Stimulated activated CD4-positive, alpha-beta T cell treated with anti-CD3 and anti-CD28 coated beads, Interleukin-15, amount 100 ng/mL, for 1 hour (primary cell): ENCODE measurements at places on chromosomes 5 and 9.
A peak's percentile ranks its signal among the peaks of the same experiment; 100 is the strongest.

GRCh38 chr5:169527066-169527465 is 56.5 kb upstream of the SPDL1 start:
- no peak for DNase-seq

- DNase-seq, result no peak
Observed at GRCh38 chr9:98880311-98881015, 63.2 kb upstream of the COL15A1 start.

DNA sequence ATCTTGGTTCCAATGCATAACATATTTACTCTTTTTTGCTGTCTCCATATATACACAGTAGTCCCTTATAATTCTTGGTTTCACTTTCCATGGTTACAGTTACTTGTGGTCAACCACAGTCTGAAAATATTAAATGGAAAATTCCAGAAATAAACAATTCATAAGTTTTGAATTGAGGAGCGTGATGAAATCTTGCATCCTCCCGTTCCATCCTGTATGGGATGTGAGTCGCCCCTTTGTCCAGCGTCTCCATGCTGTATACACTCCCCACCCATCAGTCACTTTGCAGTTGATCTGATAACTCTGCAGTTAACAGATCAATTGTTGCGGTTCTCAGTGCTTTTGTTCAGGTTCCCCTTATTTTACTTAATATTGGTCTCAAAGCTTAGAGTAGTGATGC is 11.5 kb upstream of the FAF2 start:
- DNase-seq, result no peak

DNA sequence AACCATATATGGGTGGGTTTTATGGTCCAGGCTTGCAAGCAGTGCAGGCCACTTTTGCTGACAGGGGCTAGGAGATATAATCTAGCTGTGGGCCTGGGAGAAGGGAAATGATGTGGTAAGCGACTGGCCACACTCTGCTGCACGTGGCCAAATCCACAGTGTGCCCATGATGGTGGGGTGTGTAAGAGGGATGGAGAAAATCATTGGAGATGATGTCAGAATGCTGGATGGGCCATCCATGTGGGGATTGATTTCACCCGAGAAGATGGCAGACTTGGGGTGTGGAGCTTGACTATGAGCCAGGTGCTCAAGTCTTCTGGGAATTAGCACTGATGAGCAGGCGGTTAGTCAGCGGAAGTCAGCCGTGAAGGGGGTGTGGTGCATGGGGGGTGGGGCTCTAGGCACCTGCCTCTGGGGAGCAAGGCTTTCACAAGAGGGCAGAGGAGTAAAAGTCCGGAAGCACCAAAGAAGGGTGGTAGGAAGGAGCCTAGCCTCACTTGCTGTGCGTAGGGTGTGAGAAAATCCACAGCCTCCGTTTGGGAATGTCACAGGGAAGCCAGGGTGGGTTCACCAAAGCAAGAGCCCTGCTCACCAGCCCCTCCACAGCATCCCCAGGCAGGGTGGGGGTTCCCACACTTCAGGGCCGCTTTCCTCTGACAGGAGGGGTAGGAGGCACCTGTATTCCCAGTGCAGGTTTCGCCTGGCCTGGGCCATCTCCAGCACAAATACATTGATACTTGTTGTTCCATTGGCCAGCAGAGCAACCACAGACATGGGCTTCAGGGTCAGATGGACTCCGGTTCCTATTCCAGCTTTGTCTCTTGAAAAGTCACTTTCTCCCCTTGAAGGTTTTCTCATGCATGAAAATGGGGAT is 44.5 kb upstream of the ANGPTL2 start:
- no peak for DNase-seq

GRCh38 chr9:111904026-111904425 is 7.4 kb downstream of the UGCG start:
- DNase-seq, result no peak

- DNase-seq, result no peak
Observed at GRCh38 chr9:98890256-98890655, 53.5 kb upstream of the COL15A1 start.

- DNase-seq, result no peak
Observed at GRCh38 chr5:133075572-133076536, 24.0 kb downstream of the HSPA4 start.

- peak; percentile 57 for DNase-seq
Observed at GRCh38 chr5:14870337-14871213, 1.0 kb downstream of the ANKH start.

GRCh38 chr5:2353871-2354440 is 397.5 kb downstream of the IRX2 start:
- DNase-seq, result no peak

DNA sequence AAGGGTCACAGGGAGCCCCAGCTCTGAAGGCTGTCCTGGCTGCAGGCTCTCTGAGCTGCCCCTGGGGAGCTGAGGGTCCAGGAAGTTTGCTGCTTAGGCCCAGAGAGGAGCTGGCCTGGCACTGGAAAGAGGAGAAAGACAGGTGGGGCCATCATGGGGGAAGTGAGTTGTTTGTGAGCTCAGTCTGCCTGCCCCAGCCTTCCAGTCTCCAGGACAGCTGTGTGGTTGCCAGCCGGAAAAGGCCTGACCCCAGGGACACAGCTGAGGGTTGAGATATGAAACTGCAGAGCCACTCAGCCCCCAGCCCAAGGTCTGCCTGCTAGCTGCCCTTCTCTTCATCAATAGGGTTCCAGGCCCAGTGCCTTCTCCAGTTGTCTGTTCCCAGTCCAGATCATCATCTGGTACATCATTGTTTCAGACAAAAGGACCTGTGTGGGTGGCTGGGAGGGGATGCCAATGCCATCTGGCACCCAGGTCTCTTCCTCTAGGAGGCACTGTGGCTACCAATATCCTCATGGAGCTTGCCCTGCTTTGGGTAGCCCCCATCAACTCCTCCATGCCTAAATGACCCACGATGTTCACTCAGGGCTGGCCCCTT is 4.3 kb upstream of the DDX41 start:
- no peak for DNase-seq

DNA sequence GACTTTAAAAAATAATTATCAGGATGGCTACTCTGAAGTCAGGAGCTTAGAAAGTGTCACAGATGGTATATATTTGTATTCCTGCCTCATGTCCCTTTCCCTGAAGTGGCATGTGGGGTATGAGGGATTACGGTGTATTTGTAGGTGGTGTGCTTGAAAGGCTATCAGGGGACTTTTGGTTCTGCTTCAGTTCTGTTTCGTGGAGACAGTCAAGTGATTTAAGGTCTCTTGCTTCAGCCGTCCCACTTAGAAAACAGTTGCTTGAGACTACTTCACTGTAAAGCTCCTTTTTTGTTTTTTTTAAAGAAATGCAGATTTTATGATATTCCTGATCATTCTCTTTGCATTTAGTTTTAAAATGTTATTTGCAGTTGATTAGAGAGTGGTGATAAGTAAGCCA is 18.3 kb downstream of the PARP8 start:
- DNase-seq, result no peak

- DNase-seq, result no peak
Observed at GRCh38 chr9:18721267-18721994, 247.5 kb downstream of the ADAMTSL1 start.

DNA sequence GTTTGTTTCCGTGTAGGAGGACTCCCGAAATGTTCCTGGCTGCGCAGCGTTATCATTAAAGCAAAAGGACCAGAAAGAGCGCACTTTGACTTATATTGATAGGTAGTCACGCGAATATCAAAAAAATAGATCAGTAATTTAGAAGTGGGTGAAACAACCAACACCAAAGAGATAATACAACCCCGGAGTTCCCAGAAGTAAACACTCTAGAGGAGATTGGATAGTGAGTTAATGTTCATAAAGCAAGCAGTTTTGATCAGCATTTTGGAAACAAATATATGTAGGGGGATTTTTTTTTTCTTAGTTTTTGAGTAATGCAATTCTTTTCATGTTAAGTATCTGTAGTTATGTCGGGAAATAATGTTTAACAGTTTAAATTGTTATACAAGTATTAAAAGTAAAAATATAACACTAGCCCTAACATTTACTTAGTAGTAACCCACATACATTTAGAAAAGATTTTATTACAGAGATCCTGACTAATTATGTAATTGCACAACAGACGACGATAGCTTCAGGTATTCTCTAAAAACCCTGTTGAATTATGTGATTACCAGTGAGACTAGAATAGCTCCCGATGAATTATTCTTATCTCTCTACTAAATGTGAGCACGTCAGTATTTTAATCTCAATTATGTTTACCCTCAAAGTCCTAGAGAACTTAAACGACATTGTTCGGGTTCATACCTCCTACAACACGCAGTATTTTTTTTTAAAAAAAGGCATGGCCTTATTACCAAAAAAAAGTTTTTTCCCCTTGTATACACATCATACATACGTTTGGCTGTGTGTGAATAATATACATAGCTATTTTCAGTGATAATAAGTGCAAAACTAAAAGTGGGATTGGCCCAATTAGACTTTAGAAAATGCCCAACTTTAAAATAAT is 9.4 kb upstream of the NFIB start:
- no peak for DNase-seq

DNA sequence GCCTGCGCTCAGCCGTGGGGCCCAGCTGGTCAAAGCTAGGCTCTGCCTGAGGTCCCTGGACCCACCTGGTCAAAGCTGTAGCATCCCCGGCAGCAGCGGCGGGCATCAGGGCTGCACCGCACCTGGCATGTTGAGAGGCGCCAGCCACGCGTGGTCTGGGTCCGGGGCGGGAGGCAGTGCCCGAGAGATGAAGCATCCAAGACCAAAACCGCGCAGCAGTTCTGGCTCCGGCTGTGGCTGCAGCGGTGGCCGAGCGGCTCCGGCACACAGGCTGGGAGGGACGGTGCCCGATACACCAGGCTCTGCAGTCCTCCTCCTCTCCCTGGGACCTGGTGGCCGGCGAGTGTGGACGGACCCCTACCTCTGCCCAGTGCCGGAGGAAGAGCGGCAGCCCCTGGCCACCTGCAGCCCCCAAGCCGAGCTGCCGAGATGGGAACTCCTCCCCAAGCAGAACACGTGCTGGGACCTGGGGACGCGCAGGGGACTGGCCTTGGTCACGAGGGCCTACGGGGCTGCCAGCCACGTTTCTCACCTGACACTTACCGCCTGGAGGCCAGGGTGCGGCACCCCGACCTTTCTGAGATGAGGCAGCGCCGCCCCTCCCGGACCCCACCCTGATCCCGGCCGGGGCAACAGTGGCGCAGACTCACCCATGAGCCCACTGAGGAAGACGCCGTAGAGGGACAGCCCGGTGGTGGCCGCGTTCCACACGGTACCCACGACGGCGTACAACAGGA is 33.0 kb downstream of the SLC9A3 start:
- DNase-seq, result no peak

DNA sequence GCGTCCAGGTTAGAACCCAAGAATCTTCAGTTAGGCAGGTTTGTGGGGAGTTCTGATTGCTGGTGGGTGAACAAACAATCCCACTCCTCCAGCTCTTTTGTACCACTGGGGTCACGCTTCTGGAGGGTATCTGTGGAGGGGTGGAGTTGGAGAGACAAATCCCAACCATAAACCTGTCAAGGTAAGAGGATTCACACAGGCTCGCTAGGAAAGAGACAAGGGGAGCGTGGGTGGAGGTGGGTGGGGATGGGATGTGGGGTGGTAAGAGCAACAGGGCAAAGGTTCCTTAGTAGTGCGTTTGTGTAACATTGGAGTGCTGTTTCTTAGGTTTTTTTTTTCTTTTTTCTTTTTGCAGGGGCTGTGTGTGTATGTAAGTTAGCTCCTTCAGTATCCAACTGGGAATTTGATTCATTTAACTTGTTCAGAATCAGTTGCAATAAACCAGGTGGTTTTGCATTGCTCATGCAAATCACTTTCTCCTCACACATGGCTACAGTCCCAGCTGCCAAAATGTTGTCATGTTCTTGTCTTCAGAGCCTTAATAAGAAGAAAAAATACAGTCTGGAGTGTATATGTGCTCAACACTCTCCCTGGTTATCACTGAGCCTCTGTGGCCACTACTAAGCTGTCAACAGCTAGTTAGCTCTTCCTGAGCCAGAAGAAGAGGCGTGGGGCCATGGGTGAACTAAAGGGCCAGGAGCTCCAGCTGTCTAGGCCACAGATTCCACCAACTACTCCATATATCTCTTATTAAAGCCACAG is 164.0 kb upstream of the RAD23B start:
- no peak for DNase-seq

- DNase-seq, result no peak
Observed at GRCh38 chr5:3535414-3536211, 60.0 kb upstream of the IRX1 start.

GRCh38 chr5:74196233-74196632 is 444.3 kb downstream of the ENC1 start:
- DNase-seq, result no peak

DNA sequence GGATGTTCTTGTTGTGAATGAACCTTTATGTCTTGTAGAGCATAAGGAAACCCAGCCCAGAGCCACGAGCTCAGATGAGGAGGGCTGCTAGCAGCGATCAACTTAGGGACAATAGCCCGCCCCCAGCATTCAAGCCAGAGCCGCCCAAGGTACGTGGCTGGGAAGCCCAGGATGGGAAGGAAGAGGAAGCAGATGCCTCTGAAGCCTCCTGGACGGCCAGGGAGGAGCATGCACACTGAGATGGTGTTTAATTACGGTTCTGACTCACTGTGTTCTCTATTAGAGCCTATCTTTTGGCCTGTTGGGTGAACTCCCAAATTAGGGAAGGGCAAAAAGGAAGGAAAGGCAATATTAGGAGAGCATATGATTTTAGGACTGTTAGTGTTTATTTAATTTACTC is 75.3 kb downstream of the TJP2 start:
- no peak for DNase-seq

DNA sequence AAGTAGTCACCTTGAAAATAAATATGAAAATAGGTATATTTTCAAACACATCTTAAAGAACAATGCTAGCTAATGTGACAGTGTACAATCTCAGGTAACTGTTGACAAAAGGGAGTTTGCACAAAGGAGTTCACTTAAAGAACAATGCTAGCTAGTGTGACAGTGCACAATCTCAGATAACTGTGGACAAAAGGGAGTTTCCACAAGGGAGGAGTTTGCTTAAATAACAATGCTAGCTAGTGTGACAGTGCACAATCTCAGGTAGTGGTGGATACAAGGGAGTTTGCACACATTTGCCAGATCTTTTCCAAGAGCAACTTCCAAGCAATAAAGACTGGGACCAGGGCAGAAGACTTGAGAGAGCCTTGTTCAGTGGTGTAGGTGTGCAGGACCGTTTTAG is 442.9 kb upstream of the FTMT start:
- DNase-seq, result no peak

DNA sequence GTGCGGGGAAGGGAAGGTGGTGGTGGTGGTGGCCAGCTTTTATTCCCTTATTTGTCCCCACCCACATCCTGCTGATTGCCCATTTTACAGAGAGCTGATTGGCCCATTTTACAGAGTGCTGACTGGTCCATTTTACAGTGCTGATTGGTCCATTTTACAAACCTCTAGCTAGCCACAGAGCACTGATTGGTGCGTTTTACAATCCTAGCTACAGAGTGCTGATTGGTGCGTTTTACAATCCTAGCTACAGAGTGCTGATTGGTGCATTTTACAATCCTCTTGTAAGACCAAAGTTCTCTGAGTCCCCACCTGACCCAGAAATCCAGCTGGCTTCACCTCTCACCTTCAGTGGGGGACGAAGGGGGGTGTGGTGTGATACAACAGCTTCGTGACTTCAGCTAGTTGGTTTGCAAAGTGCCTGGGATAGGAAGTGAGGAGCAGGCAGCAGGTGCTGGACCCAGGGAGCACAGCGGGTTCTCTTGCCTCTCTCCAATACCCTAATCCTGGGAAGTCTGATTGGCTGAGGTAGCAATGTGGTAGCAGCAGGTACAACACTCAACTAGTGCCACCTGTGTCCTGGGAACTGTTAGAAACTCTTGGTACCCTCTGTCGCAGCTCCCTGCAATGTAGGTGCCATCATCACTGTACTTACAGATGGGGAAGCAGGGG is 92.1 kb downstream of the BARX1 start:
- no peak for DNase-seq

- no peak for DNase-seq
Observed at GRCh38 chr9:137865581-137866145, 11.9 kb upstream of the CACNA1B start.
